ENCODE measurements at places on chromosomes 11 and 22.

GRCh38 chr22:38186429-38186828 lies 4.8 kb upstream of the PLA2G6 start:
- no peak for DNase-seq

DNA sequence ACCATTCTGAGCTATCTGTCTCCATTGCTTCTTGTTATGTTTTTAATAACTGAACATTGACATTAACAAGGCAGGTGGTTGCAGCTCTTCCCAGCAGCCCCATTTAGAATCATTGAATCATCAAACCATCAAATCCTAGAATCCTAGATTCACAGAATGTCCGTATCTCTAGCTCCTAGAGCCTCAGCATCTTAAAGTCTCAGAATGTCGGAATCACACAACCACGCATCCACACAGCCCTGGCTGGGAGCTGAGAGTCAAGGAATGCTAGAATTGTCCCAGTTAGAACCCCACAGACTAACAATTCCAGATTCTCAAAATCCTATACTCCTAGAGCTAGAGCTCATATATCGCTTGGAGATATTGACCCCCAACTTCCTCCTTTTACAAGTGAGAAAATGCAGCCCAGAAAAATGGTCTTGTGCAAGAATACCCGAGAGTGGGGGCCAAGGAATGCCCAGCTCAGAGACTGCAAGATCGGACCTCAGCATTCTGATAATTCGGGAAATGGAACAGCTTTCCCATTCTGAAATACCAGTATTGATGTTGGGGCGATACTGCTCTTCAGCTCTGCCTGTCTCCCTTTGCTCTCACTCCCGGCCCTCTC lies 38.8 kb downstream of the PDE2A start:
- no peak for DNase-seq

GRCh38 chr11:23425381-23425780 lies 565.1 kb upstream of the CCDC179 start:
- no peak for DNase-seq

- DNase-seq, result no peak
Observed at GRCh38 chr11:103007521-103007920, 52.0 kb upstream of the MMP13 start.

- no peak for DNase-seq
Observed at GRCh38 chr22:27790376-27791158, 11.0 kb downstream of the MN1 start.

GRCh38 chr11:44036811-44037657 lies 10.7 kb upstream of the ACCSL start:
- DNase-seq, result peak; percentile 41

DNA sequence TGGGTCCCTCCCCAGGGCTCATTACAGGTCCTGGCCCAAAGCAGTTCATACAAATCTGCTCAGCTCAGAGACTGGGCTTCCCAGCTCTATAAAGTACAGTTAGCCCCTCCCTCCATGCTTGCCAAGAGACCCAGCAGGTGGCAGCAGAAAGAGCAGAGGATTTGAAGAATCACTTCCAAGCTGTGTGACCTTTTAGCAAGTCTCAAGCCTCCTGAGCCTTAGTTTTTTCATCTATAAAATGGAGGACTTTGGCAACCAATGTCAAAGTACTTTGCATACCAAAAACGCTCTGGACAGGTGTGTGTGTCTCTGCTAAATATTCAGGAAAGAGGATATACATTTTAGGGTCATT lies 26.6 kb downstream of the RELT start:
- DNase-seq, result no peak

GRCh38 chr11:56911312-56911711 lies 77.4 kb upstream of the OR5AK2 start:
- DNase-seq, result no peak

- peak; percentile 57 for DNase-seq
Observed at GRCh38 chr11:34346551-34346950, 11.3 kb downstream of the ABTB2 start.

GRCh38 chr22:50091092-50091768 lies 1.4 kb downstream of the MOV10L1 start:
- DNase-seq, result no peak

DNA sequence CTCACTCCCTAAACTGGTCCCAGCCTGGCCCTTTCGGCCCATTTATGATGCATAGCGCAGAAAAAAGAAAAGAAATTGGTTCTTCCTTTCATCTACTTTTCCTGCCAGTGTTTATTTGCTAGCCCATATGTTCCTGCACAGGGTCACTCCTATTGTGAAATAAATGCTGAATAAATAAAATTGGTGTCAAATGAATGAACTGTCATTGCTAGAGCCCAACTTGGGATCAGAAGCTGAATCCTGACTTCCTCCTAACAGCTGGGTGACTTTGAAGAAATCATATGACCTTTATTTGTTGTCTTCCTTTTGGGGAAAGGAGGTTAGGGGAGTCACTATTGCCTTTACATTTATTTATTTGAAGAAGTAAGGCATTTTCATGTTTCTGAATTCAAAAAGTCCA lies 92.0 kb downstream of the PRR5L start:
- no peak for DNase-seq

Data from RWPE1 (cell line).